Activated CD4-positive, alpha-beta T cell treated with anti-CD3 and anti-CD28 coated beads, Interleukin-2, amount 10 ng/mL, durations not matched to agents 7 days and 5 days (primary cell): ENCODE measurements at places on chromosomes 3 and 15.

DNA sequence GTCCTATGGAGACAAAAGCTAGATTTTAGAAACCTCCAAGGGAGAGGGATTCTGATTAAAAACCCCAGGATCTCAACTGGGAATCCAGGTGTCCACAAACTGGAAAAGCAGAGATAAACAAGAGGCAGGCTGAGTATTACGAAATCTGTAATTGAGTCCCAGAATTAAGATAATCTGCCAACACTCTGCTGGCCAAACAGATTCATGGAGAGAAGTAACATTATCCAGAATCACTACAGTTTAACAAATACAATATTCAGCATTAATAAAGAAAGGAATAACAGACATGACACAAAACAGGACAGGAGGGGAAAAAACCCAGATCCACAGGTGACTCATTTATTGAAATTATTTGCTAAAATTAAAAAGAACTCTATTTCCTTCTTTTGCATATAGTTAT lies 227.2 kb upstream of the NANOGP8 start:
- no peak for DNase-seq

GRCh38 chr3:10594915-10595314 lies 89.5 kb upstream of the ATP2B2 start:
- peak; percentile 77 for DNase-seq

DNA sequence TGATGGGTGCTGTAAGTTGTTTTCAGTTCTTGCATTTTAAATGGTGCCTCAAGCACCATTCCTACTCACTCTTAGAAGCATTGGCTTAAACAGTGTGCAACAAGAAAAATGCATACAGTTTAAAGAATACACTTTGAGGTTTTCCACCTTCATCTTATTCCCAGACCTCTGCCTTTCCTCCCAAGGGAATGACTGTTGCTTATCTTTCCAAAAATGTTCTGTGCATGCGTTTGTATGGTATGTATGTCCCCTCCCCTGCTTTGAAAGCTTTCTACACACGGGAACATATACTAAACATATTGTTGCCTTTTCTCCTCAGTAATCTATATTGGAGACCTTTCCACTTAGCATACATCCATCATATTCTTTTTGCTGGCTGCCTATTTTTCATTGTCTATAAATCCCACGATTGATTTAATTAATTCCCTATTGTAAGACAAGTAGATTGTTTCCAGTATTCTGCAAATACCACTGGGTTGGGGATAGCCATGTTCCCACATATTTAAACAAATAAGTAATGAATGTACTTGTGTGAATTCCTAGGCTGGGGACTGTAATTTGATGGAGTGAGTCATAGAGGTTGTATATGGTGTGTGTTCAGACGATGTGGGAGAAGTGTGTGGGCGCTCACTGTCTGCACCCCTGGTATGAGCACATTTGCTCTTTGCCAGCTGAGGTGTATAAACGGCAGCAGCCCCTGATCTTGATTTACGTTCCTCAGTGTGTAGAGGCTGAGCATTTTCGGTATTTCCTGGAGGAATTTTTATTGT lies 5.8 kb downstream of the TRAK1 start:
- DNase-seq = no peak

GRCh38 chr3:52777959-52778805 lies 783 bp downstream of the ITIH1 start:
- DNase-seq = no peak

DNA sequence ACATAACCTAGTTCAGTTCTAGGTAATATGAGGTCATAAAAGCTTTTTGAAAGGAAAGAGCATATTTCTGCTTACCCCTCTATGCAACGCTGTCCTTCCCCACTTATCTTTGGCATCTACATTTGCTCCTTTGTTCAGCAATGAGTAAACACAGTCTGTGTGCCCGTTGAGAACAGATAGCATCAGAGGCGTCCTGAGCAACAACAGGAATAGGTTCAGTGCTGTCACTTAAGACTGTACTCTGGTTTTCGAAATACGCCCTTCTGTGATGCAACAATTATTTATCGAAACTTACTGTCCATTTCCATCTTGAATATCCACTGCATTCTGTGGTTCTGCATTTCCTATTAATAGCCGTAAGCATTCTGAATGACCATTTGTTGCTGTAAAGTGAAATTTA lies 84.4 kb downstream of the BTD start:
- no peak for DNase-seq

DNA sequence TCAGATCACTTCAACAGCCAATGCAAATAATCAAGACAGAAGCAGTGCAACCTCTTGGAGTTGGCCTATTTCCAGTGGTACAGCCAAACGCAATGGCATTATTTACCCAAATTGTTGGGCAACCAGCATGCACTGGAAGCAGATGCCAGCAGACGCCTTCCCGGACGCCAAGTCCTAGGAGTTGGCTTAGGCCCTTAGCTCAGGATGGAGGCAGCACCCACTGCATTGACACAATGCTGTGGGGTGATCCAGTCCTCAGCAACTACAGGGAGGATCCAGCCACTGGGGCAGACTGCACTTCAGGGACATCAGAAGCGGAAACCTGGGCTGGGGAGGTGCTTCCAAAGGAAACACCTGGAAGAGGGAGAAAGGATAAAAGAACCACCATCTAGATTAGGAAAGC lies 290.4 kb downstream of the FAM43A start:
- DNase-seq = no peak

DNA sequence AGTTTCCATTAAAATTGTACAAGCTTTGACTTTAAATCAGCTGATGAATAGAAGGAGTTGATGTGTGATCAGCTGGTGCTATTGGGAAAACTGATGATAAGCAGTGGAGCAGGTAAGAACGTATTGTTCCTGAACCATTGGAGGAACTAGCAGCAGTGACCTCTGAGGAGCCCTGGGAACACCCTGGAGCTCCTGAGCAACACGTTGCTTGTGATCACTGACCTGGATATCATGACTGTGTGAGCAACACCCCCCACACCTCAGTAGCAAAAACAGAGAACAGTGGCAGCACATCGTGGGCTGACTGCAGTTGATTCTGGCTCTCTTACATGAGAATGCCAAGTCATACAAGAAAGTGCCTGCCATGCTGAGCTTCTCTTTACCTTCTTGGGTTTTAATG lies 72.9 kb downstream of the BLM start:
- DNase-seq = no peak
